Substantia nigra (tissue), 51 donors: ENCODE measurements at places on chromosomes 2 and 18.

- no peak for DNase-seq
These were observed 140.6 kb downstream of the FAM124B start for GRCh38 chr2:224261326-224261725.

- DNase-seq: no peak
These were observed 257.0 kb downstream of the DPP10 start for GRCh38 chr2:114699423-114699944.

DNA sequence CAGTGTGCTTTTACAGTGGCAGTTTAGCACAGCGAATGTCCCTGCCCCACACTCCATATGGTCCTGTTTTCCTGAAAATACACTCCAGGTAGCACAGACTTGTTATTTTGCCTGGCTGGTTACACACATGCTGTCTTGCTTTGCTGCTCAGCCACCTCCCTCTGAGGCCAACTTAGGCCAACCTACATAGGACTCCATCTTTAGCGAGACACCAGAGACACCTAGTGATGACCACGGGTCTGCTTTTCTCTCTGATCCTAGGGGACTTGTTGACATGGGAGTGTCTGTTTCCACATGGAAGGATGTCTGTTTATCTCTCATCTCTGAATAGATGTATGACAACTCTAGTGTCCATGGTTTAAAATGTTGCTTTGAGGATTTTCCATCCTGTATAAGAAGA lies 43.3 kb downstream of the PLEKHB2 start:
- no peak for DNase-seq

- DNase-seq: no peak
These were observed 27.6 kb upstream of the GMCL1 start for GRCh38 chr2:69801745-69802290.

- DNase-seq: no peak
These were observed 42.8 kb downstream of the ATP6V1C2 start for GRCh38 chr2:10764096-10764785.

GRCh38 chr18:49728542-49728941 lies 84.8 kb downstream of the ACAA2 start:
- no peak for DNase-seq

DNA sequence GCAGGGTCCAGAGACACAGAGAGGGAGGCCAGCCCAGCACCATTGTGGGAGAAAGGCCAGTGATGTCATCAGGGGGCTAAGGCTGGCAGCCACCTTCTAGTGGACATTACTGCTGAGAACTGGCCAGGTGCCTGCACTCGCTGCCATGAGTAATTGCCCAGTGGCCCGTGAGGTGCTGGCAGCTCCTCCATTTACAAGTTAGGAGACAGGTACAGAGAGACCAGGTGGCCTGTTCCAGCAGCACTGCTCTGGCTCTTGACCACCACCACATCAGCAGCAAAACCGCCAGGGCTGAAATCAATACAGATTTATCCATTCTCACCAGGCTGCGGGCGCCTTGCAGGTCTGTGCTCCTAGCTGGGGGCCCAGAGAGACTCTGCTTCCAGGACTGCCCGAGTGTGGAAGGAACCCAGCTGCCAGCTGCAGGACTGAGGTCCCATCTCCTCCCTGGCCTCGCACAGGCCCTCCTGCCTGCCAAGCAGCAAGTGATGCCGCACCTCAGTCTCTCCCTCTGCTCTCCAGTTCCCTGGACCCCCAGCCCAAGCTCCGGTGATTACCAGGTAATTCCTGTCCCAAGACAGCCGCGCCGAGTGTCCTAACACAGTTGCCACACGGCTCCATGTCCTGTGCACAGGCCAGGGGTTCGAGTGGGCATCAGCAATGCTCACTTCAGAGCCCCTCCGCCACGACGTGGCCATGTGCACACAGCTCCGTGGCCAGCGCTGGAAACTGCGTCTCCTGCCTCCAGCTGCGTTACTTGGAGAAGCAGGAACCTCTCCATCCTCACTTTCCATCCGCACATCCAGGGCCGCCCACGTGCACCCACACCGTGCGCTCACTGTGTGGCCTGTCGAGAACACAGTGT lies 101.0 kb upstream of the CTDP1 start:
- DNase-seq: no peak

DNA sequence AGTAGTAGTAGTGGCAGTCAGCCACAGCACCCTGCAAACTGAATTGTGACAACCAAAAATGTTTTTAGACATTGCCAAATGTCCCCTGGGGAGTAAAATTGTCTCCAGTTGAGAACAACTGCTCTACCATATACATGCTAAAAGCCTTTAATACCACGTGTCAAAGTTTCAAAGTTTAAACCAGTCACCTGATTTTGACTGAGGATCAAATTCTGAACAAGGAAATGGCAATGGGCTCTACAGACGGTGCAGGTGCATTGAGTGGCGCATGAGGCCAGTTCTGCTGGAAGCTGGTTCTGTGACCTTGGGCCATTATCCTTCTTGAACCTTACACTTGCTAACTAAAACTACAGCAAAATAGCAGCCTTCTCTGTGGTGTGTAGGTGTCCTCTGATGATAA lies 85.0 kb downstream of the LIPG start:
- no peak for DNase-seq

DNA sequence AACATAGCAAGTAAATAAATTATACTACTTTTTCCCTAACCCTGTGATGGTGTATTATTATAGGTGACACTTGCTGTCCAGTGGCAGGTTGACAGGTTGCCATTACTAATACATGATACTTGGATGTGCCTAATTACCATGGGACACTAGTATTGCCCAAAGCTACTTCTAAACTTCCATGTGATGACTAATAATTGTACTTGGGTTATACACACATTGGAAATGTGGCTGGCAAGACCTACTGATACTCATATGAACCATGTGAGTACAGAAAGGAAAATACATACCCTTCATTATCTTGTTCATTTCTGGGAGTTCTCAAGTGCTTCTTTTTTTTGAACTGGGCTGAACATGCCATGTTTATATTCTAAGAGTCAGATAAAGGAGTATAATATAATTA lies 156.4 kb downstream of the IKZF2 start:
- no peak for DNase-seq

- no peak for DNase-seq
These were observed 60.1 kb downstream of the EMILIN2 start for GRCh38 chr18:2906704-2907549.

DNA sequence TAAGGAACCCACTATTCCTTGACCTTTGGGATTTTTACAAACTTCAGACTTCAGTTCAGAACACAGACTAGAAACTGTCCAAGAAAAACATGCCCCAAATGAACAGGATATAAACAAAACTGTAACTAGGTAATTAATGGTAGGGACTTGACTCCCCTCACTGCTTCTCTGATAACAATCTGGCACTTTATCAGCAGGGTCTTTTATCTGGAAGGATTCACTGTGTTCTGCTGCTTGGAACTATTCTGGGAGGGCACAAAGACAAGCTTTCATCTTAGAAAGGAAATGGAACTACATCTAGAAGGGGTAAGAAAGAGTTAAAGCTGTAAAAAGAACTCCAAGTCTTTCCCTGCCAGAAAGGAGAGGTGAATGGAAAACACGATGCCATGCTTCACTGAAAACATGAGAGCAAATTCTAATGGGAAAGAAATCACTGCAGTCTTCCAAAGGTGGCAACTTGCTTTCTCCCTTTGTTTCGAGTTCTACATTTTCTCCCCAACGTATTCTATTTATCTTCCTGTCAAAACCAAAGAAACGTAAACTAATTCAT lies 181.2 kb downstream of the THADA start:
- DNase-seq: no peak

- no peak for DNase-seq
These were observed 638 bp upstream of the LPIN1 start for GRCh38 chr2:11745613-11746375.

DNA sequence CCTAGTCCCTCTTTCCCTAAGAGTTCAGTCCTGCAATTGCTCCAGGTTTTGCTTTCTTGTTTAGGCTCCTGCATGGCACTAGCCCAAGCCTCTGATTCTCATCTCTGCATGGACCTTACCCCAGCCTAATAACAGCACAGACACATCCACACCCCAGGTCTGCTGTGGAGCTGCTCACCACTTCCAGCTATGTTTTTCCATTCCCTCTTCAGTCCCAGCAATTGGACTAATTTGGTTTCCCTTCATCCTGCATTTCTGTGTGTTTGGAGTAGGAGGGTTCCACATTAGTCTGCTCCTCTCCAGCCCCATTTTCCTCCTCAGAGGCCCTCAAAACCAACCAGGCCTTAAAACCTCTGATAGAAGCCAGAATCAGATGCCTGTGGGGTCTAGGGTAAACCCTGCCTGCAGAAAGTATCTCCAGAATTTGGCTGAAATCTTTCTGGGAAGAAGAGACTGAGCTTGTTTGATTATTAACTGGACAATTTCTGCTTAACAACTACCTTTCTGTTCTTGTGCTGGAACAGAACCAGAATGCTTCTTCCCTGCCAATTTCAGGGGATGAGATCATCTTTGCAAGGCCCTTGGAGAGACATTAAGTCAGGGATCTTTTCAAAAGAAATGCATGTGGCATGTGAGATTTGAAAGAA lies 95.9 kb downstream of the GFPT1 start:
- no peak for DNase-seq

GRCh38 chr18:23631746-23632145 lies 31.0 kb downstream of the ANKRD29 start:
- no peak for DNase-seq

DNA sequence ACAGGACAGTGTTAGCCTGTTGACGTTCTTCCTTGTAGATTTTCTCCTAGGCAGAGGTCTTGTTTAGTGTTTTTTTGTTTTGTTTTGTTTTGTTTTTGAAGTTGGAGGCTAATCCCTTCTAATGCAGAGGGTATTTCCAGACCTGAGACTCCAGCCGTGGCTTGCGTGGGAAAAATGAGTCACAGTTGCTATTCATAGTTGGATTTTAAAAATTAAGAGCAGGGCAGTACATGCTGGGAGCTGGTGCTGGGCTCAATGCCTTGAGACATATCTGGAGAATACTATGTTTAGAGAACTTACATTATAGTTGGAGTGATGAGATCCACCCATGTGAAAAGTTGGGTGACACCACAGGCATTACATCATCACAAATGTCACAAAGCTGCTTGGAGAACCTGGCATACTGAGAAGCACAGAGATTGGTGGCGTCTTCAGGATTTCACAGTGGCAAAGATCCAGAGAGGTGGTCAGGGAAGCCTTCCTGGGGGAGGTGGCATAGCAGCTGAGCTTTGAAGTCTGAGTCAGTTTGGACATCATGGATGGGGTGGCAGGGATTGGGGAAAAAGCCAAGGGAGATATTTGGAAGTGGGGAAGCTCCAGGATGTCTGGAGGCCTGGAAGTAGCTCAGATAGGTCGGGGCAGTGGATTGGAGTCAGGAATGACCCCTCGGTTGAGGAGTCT lies 249.4 kb downstream of the LOXHD1 start:
- DNase-seq: no peak

DNA sequence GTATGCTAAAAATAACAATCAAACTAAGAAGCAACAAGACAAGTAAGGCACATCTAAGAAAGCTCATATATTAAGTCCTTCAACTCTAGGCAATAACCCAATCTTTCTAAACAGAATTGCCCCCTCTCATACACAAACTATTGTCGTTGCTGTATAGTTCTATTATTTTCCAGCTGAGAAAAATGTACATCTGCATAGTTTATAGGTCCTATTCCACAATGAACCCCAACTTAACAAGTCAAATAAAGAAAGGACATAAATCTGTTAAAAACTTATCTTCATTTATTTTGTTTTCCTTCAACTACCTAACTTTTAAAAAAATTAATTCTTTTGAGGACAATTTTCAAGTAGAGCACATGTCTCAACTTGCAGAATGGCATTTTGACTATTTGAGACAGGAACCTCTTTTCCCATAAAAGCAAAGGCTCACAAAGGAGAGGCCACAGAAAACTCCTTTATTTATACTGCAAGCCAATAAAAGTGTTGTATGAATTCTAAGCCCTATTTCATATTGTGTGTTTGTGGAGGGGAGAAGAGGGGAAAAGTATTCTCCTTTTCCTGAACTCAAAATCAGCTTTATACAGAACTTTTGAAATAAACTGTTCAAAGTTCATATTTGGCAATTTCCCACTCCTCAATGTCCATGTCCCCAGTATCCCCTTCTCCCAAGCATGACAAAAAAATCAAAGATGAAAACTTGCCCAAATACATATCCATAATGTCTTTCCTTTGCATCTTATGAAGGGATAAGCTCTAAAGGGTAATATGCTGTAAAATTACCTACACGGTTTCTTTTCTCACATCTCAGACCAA lies 37.4 kb downstream of the RTN4 start:
- DNase-seq: no peak

GRCh38 chr18:77077941-77078689 lies 54.5 kb downstream of the MBP start:
- no peak for DNase-seq

DNA sequence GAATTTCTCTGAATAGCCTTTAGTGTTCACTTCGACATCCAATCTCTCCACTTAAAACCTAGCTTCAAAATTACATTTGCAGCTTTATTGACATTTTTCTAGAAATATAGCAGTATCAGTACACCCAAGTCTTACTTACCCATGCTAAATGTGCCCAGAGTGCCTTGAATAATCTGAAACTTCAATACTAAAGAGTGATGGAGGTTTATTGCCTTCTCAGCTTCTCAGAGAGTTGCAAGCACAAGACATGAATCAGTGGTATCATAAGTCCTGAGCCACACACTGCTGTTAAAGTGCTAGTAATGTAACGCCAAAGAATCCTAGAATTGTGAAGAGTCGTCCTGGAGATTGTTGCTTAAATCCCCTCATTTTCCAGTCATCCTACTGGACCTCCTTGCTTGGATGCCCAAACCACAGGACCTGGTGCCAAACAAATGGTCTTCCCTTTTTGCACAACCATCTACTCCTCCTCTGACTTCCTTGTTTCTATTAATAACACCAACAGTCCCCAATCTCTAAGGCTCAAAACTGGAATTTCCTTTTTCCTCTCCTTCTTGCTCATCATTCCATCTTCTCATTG lies 83.2 kb upstream of the SPATS2L start:
- no peak for DNase-seq

DNA sequence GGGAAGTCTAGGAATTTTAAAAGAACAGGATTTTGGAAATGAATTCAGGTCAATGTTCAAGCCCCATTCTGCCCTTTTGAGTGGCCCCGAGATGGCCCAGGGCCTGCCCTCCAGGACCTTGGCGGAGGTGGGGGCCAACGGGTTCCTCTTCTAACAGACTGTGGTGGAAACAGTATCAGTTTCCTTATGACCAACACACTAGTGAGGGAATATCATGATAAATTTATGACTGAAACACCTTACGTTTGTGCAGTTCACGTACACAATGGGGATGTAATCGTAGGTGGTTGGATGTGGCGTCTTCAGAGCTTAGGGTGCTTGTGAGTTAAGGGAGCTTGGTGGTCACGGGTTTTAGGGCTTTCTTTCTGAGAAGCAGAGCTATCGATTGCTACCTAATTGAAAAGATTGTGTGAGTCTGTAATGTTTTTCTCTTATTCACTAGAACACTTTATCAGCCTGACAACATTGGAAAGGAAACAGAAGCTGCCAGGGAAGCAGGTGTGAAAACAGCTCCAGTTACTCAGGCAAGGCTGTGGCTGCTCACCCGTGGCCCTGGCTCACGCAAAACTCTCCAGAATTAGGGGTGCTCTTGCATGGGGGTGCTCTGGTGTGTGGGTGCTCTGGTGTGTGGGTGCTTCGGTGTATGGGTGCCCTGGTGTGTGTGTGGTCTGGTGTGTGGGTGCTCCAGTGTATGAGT lies 165.3 kb downstream of the SNTG2 start:
- no peak for DNase-seq
